ENCODE measurements at places on chromosomes 6 and 20. TPM values are rescaled to one million over a fixed set of nuclear protein-coding genes. Genes with fewer than 3 reads are reported as not detected.

DNA sequence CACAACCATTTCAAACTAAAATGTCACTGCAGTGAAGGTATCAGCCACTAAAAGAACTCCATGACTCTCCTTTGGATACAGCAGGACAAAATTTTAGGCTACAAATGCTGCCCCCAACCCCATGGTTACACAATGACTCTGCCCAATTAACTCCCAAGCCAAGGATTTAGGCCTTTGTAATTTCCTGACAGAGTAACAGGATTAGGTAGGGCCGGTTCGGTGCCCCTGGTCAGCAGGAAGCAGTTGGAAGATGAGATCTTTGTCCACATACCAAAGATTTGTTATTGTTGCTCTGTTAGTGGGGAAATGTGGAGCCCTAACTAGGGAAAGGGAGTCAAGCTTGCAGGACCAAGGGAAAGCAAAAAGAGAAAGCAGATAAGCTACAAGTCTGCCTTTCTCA is 26.7 kb upstream of the RIPK1 start:
- no peaks in the 10 kb centered on the region for H3K4me1 ChIP-seq
- H3K36me3 ChIP-seq: no peaks in the 10 kb centered on the region
- no peak overlapping the region for H3K4me3 ChIP-seq
- DNase-seq: no peak
- H3K27me3 ChIP-seq: peaks cover 20% of the 10 kb centered on the region
- H3K27ac ChIP-seq: no peak overlapping the region

CTAGE9 gene
- not detected for total RNA-seq

GPR6 gene
- not detected for total RNA-seq

DNA sequence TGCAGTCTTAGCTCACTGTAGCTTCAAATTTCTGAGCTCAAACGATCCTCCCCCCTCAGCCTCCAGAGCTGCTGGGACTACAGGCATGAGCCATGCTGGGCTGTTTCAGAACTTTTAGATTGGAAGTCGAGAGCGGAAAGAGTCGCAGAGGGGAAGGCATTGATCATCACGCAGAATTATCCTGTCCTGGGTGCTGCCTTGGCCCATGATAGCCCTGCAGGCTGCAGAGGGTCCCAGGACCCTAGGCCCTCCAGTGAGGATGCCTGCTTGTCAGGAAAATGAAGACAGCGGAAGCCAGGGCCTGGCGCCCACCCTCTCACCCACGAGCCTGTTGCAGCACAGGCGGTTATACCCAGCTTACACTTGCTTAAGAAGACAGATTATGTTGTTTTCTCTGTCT is 9.1 kb downstream of the TMEM181 start:
- H3K27me3 ChIP-seq: no peaks in the 10 kb centered on the region
- H3K4me1 ChIP-seq: peaks cover 70% of the 10 kb centered on the region
- DNase-seq: no peak
- peak overlapping the region; percentile 84 for H3K27ac ChIP-seq
- H3K4me3 ChIP-seq: no peak overlapping the region

DNA sequence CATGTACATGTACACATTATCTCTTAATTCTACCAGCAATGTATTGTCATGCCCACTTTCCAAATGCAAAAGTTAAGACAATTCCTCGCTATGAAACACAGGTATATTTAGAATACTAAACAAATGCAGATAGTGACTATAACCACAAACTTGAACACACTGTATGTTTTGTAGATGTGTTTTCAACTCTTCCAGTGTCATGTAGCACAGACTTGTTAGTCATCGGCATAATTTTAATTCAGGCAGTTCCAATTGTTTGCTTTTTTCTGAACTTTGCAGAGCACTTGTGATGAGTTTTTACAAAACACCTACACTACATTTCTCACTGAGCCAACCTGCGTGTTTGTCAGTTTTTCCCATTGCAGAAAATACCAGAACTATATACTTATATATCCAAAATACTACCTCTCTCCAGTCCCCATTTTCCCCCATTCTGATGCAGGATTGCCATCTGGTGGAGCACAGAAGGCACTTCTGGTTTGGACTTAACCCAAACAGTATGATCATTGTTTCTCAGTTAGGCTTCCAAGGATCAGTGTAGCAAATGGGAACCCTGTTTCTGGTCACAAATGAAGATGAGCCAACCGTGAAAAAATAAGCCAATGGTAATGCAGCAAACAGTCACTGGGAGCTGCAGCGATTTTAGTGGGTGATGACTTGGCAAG is 143.4 kb downstream of the ADGRB3 start:
- DNase-seq: no peak
- H3K4me1 ChIP-seq: no peaks in the 10 kb centered on the region
- H3K27me3 ChIP-seq: no peaks in the 10 kb centered on the region
- no peaks in the 10 kb centered on the region for H3K36me3 ChIP-seq

DNA sequence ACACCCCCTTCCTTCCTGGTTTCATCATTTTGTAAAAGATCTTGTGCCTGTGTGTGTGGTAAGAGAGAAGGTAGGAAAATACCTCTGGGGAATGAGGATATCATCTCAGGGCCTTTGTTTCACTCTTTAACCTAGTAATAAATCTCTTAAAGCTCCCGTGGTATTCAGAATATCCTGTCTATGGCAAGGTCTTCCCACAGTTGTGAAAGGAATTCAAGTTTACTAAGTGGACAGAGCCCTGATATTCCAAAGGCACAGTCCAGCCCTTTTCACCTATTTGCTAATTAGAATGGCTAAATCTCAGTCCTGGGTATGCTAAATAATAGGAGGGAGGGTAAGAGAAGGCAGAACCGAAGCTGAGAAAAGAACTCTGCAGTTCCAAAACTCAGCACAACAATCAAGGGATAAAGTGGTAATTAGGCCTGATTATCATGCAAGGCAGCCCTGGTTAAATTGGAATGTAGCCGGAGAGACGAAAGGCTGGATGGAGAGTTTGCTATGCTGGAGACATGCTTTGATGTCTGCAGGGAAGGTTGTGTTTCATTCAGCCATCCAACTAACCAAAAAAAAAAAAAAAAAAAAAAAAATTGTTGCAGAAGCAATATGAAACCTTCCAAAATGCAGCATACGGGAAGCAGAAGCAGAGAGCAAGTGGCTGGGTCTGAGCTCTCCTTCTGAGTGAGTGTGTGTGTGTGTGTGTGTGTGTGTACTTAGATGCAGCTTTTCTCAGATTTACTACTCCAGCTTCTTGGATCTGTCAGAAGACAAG is 28.5 kb upstream of the PIM1 start:
- H3K36me3 ChIP-seq: peaks cover 1% of the 10 kb centered on the region
- H3K27me3 ChIP-seq: no peaks in the 10 kb centered on the region
- H3K4me3 ChIP-seq: no peak overlapping the region
- peaks cover 44% of the 10 kb centered on the region for H3K4me1 ChIP-seq

DNA sequence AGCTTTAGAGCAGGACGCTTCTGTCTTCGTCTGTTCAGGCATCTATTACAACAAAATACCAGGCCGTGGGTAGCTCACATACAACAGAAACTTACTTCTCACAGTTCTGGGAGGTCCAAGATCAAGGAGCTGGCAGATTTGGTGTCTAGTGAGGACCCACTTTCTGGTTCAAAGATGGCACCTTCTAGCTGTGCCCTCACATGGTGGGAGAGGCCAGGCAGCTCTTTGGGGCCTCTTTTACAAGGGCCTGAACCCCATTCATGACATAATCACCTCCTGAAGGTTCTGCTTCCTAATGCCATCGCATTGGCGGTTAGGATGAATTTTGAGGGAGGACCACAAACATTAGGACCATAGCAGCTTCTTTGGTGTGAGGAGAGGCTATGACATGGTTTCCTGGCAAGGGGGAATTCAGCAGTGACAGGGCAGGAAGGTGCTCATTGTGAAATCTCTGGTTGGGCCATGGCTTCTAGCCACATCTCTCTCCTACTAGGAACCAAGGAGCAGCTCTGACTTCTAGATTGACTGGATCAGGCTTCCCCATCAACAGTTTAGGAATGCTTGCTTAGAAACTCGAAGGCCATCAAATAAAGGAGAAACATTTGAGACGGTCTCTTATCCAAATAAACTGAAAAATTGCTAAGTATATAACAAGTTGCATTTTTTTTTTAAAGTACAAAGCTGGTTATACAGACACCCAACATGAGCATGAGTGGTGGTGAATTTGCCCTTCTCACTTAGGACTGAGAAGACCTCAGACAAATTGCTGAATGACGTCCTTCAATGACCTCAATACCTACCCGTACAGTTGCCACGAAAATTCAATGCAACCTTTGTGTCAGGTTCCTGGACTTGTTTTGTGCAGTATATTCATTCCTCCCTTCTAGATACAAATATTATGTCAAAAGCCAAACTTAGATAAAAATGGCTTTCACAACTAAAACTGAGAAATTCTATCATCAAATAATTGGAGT is 140.7 kb downstream of the ZDHHC14 start:
- no peak for DNase-seq
- peaks cover 32% of the 10 kb centered on the region for H3K4me1 ChIP-seq
- no peaks in the 10 kb centered on the region for H3K27me3 ChIP-seq
- H3K4me3 ChIP-seq: no peak overlapping the region
- H3K36me3 ChIP-seq: peaks cover 21% of the 10 kb centered on the region

DNA sequence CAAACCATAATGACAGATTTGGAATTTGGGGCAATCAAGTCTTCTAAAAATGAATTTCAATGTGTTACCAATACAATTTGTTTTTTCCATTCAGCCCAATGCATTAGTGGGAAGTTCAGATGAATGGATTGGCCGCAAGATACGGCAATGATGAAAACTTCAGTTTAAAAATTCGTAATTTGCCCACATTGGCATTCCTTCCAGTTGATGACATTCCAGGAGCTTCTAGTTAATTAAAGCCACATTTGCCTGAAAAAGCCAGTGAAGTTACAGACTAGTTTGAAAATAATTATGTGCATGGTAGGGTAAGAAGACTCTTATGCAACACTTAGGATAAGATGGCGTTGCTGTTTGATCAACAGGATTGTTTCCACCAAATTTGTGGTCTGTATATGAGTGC is 46.2 kb downstream of the NHLRC1 start:
- H3K4me1 ChIP-seq: no peaks in the 10 kb centered on the region
- no peak overlapping the region for H3K27ac ChIP-seq
- H3K36me3 ChIP-seq: no peaks in the 10 kb centered on the region
- no peak overlapping the region for H3K4me3 ChIP-seq
- no peak for DNase-seq

- H3K27ac ChIP-seq: peak overlapping the region; percentile 10
- H3K4me3 ChIP-seq: no peak overlapping the region
- no peaks in the 10 kb centered on the region for H3K27me3 ChIP-seq
These were observed 51.7 kb upstream of the HINT3 start for GRCh38 chr6:125904871-125905270.
